Neural progenitor cell (in vitro differentiated cells): ENCODE measurements at places on chromosomes 7 and 10. TPM values are rescaled to one million over a fixed set of nuclear protein-coding genes. Genes with fewer than 3 reads are reported as not detected.

CYP26C1 gene
- total RNA-seq: 0.04 and 0.22 TPM in 2 replicates

ANKRD7 gene
- not detected in 2 replicates for total RNA-seq

- DNase-seq: no peak
Measured at GRCh38 chr10:121667948-121668313, 69.7 kb upstream of the FGFR2 start.

GRCh38 chr7:137628216-137628615 lies 218.6 kb downstream of the DGKI start:
- no peak for DNase-seq

- no peak for DNase-seq
Measured at GRCh38 chr10:124262234-124262865, 156.4 kb downstream of the OAT start.

GRCh38 chr7:76260171-76260703 lies 42.2 kb upstream of the HSPB1 start:
- peak; percentile 97 for DNase-seq

COL26A1 gene
- total RNA-seq: 26.7 and 80.0 TPM in 2 replicates

- DNase-seq: no peak
Measured at GRCh38 chr10:92486637-92487036, 87.3 kb downstream of the IDE start.

- DNase-seq: peak; percentile 69
Measured at GRCh38 chr7:108239501-108240225, 109.5 kb upstream of the LAMB4 start.

- no peak for DNase-seq
Measured at GRCh38 chr7:158499082-158499455, 88.6 kb downstream of the PTPRN2 start.

GRCh38 chr7:69814421-69814962 lies 216.2 kb downstream of the AUTS2 start:
- peak; percentile 81 for DNase-seq

CNPY1 gene
- not detected in 2 replicates for total RNA-seq
